ENCODE measurements at places on chromosomes 11 and 22.

DNA sequence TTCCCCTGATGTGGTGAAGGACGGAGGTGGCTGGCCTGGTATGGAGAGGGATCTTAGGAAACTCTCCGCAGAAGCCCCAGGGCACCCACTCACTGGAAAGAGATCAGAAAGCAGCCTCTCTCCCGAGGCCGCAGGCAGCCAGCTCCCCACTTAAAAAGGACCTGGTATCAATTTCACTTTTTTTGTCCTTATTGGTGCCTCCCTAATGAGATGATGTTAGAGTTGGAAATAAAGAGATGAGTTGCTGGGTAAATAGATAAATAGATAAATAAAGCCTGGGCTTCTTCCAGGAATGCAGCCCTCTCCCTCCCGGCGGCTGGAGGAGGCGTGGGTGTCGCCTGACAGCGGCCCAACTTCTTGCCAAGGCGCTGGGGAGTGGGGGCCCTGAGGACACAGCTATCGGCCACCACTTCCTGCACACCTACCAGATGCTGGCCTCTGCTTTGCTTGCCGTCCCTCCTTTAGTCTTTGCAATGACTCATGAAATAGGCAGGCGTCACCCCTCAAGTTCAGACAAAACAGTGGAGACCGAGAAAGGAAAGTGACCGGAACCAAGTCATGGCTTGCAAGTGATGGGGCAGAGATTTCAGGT is 42.9 kb downstream of the LINC01488 start:
- no peaks in the 10 kb centered on the region for H3K36me3 ChIP-seq
- no peaks in the 10 kb centered on the region for H3K4me1 ChIP-seq
- H3K27ac ChIP-seq = no peak overlapping the region

GRCh38 chr11:19753451-19754106 is 40.9 kb downstream of the NAV2 start:
- H3K27me3 ChIP-seq = no peaks in the 10 kb centered on the region
- DNase-seq = no peak
- H3K4me1 ChIP-seq = no peaks in the 10 kb centered on the region
- H3K4me3 ChIP-seq = no peak overlapping the region
- no peaks in the 10 kb centered on the region for H3K36me3 ChIP-seq
- H3K27ac ChIP-seq = no peak overlapping the region

GRCh38 chr11:102108734-102109440 is 1.4 kb upstream of the YAP1 start:
- H3K27me3 ChIP-seq = no peaks in the 10 kb centered on the region
- DNase-seq = no peak
- no peaks in the 10 kb centered on the region for H3K36me3 ChIP-seq
- no peaks in the 10 kb centered on the region for H3K4me1 ChIP-seq
- no peak overlapping the region for H3K4me3 ChIP-seq
- no peak overlapping the region for H3K27ac ChIP-seq

DNA sequence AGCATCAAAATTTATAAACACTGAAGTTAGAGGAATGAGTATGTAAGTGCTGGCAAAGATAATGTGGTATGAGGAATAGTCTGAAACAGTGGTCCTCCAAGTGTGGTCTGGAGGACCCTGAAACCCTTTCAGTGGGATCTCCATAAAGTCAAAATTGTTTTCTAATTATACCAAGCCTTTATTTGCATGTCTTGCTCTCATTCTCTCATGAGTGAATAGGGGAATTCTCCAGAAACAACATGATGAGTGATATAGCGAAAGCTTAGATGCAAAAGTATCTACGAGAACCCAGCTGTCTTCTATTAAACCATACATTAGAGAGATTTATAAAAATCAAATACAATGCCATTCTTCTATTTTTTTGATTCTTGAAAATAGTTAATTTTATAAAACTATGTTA is 145.0 kb upstream of the RAG2 start:
- H3K27ac ChIP-seq = no peak overlapping the region
- no peak for DNase-seq
- no peak overlapping the region for H3K4me3 ChIP-seq
- no peaks in the 10 kb centered on the region for H3K4me1 ChIP-seq
- H3K27me3 ChIP-seq = no peaks in the 10 kb centered on the region
- no peaks in the 10 kb centered on the region for H3K36me3 ChIP-seq

GRCh38 chr11:61791737-61792309 is 576 bp downstream of the TMEM258 start:
- peak overlapping the region; percentile 89 for H3K27ac ChIP-seq
- no peaks in the 10 kb centered on the region for H3K36me3 ChIP-seq
- DNase-seq = peak; percentile 90
- peaks cover 5% of the 10 kb centered on the region for H3K4me1 ChIP-seq
- H3K27me3 ChIP-seq = no peaks in the 10 kb centered on the region

DNA sequence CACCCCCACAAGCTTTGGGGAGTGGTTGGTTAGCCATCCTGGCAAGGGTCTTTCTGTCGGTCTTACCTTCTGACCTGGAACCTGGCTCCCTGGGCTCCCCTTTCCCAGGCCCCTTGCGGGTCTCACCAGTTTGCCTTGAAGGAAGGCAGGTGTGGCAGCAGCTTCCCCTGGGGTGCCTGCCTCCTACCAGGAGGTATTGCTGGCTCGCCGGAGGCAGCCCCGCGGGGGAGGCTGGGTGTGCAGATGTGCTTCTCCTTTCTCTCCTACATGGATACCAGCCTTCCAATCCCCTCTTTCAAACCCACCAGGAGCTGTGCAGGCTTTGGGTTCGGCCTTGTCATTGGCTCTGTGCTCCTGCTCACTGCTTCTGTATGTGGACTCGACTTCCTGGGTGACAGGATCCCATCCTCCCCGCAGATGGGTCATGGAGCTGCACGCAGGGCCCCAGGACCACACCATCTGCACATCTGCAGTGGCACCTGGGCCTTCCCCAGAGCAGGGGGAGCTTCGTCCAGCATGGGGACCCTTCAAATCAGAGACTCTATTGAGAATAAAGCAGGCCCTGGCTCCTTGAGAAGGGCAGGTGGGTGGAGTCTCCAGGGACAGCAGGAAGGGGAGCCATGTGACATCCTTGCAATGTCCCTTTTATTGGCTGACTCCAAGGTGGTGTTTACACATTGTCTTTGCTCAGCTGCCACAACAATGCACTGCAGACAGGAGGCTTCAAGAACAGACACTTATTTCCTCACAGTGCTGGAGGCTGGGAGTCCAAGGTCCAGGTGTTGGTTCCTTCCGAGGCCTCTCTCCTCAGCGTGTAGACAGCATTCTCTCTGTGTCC is 592.0 kb downstream of the BRD1 start:
- no peak overlapping the region for H3K27ac ChIP-seq
- no peaks in the 10 kb centered on the region for H3K4me1 ChIP-seq
- H3K4me3 ChIP-seq = no peak overlapping the region
- no peaks in the 10 kb centered on the region for H3K27me3 ChIP-seq
- H3K36me3 ChIP-seq = no peaks in the 10 kb centered on the region

DNA sequence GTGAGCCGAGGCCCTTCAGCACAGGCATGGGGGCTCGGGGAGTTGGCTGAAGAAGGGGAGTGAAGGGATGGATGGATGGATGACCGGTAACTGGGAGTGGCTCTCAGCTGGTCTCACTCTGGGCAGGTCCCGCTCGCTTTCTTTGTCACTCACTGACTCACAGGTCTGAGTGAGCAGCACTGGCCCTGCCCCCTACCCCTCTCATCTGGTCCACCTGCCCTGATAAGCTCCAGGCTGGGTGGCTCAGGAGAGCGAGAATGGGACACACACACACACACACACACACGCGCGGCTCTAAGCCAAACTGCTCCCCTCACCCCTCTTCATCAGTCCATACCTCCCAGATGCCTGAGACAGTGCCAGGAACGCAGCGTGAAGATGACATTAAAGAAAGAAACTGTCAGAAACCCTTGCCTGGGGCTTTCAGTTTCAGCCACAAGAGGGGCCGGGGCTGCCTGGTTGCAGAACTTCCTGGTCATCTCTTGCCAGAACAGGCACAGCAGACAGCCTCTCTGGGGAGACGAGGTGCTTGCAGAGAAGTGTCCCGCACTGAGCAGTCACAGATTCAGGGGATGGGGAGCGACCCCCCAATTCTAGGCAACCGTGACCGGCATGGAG is 16.5 kb upstream of the SHISAL1 start:
- DNase-seq = no peak
- no peaks in the 10 kb centered on the region for H3K36me3 ChIP-seq
- no peak overlapping the region for H3K27ac ChIP-seq
- H3K4me3 ChIP-seq = no peak overlapping the region
- H3K27me3 ChIP-seq = peaks cover 25% of the 10 kb centered on the region

GRCh38 chr11:7871056-7871455 is 60.0 kb downstream of the OR10A6 start:
- H3K4me1 ChIP-seq = no peaks in the 10 kb centered on the region
- H3K27ac ChIP-seq = no peak overlapping the region
- no peaks in the 10 kb centered on the region for H3K27me3 ChIP-seq
- no peaks in the 10 kb centered on the region for H3K36me3 ChIP-seq

DNA sequence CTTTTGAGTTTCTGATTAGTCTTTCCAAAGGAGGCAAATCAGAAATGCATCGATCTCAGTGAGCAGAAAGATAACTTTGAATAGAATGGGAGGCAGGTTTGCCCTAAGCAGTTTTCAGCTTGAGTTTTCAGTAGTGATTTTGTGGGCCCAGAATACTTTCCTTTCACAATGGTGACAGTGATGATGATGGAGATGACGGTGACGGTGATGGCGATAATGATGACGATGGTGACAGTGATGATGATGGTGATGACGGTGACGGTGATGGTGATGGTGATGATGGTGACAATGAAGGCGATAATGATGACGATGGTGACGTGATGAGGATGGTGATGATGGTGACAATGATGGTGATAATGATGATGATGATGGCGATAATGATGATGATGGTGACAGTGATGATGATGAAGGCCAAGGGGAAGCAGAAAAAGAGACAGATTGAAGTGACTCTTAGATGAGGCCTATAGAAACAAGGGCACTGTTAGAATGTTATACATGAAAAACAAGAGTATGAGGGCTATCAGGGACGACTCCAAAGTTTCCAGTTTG is 153.4 kb upstream of the B3GAT1 start:
- H3K27ac ChIP-seq = no peak overlapping the region
- no peaks in the 10 kb centered on the region for H3K36me3 ChIP-seq
- no peak overlapping the region for H3K4me3 ChIP-seq
- no peaks in the 10 kb centered on the region for H3K27me3 ChIP-seq

DNA sequence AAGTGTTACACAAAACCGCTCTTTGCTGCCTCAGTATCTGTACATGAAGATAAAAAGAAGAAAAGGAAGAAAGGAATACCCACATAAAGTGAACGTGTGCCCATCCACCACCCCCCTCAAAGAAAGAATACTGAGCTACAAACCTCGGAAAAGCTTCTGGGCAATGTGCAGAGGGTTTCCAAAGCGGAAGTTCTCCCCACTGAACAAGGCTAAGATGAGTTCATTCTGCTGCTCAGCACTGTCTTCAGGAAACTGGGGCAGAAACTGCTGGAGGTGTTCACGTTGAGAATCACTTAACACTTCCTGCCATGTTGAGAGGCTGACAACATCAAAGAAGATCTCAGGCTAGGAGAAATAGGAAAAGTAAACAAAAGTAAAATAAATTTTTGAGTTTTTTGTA is 6.9 kb downstream of the NFRKB start:
- peaks cover under 1% of the 10 kb centered on the region for H3K4me1 ChIP-seq
- no peaks in the 10 kb centered on the region for H3K36me3 ChIP-seq
- H3K27ac ChIP-seq = no peak overlapping the region
- H3K4me3 ChIP-seq = no peak overlapping the region
- no peaks in the 10 kb centered on the region for H3K27me3 ChIP-seq
